Activated CD8-positive, alpha-beta T cell treated with anti-CD3 and anti-CD28 coated beads, Interleukin-2, amount 10 ng/mL, durations not matched to agents 7 days and 5 days (primary cell): ENCODE measurements at places on chromosomes 3 and 15. TPM values are rescaled to one million over a fixed set of nuclear protein-coding genes. Genes with fewer than 3 reads are reported as not detected.

Gene ALPK3
- 0.24 TPM for total RNA-seq

Gene SOX14
- not detected for total RNA-seq

Gene P2RY1
- 0.44 TPM for total RNA-seq

Gene PEX5L
- total RNA-seq, result not detected
